Right forelimb (tissue), 1 donor: ENCODE measurements at places on chromosomes 11 and 22.
A peak's percentile ranks its signal among the peaks of the same experiment; 100 is the strongest.

DNA sequence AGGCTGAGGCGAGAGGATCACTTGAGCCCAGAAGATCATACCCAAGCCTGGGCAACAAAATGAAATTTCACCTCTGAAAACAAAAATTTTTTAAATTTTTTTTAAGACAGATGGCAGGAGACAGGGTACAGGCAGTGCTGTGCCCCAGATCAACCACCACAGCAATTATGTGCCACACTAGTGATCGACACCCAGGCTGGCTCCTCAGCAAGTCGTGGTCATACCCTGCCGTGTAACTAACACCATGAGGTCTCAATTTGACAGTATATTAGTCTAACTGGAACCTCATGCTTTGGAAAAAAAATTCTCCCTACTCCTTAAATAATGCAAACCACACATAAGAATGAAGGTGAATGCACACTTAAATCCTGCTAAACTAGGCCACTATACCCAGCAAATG is 8.3 kb downstream of the SF3A1 start:
- DNase-seq, result no peak

- no peak for DNase-seq
Observed at GRCh38 chr11:27467181-27467913, 5.2 kb downstream of the LGR4 start.

DNA sequence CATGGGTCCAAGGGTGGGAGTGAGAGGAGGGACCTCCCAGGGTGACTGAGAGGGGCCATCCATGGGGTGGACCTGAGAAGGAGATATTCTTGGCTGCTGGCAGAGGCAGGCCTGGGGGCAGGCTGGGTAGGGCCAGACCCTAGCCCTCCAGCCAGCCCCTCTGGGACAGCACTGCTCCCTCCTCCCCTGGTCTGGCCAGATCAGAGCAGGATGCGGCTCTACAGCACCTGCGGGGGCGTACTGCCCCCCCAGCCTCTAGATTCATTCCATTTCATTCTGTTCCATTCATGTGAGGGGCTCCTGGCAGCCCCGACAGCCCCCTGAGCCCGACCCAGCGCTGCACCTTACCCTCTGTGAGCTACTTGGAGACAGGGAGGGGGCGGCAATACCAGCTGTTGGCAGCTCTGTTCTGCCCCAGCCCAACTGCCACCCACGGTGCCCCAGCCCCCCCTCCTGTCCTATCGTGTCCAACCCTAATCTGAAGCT is 34.3 kb upstream of the MYRF start:
- DNase-seq, result no peak

GRCh38 chr11:810040-810567 is 337 bp downstream of the RPLP2 start:
- no peak for DNase-seq

- DNase-seq, result no peak
Observed at GRCh38 chr11:17343907-17344306, 7.7 kb upstream of the NCR3LG1 start.

DNA sequence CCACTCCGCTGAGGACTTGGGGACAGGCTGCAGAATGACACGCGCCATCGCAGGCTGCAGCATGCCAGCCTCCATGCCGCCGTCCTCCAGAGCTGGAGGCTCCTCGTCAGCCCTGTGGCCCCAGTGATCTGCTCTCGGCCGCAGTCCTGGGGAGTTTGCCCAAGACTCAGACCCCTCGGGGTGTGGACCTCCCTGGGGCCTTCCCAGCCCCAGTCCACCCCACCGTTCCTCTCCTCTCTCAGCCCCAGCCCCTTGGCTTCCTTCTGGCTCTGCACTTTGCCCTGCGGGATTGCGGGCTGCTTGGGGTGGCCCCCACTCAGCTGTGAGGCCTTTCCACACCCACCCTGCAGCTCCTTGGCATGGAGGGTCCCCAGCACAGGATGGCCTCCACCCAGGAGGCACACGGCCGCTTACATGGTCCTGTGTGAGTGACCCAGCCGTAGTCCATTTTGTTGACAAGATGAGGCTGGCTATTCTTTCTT is 414.9 kb downstream of the TBC1D22A start:
- DNase-seq, result peak; percentile 20

- no peak for DNase-seq
Observed at GRCh38 chr22:29443861-29444792, 5.7 kb downstream of the RFPL1 start.

GRCh38 chr11:74086242-74086884 is 77.5 kb upstream of the UCP3 start:
- DNase-seq, result no peak

- no peak for DNase-seq
Observed at GRCh38 chr11:16779436-16779835, 41.0 kb downstream of the C11orf58 start.

DNA sequence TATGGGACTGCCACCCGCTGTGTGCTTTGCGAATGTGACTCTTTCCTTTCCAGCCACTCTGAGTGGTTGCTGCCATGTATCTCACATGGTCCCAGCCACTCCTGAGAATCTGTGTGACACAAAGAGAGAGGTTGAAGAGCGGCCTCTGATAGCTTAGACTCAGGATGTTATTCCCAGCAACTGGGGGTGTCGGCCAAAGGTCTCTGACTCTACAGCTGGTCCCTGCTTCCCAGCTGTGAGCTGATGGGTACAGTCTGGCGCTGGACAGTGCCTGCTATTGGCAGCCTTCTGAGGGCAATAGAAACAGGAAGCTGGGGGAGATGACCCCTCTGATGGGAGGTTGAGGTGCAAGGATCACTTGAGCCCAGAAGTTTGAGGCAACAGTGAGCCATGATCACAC is 105.1 kb downstream of the RRAS2 start:
- peak; percentile 50 for DNase-seq
